H9 (cell line): ENCODE measurements at places on chromosomes 11 and 22.

- DNase-seq = no peak
Observed at GRCh38 chr22:21650823-21651520, 8.9 kb downstream of the SDF2L1 start.

DNA sequence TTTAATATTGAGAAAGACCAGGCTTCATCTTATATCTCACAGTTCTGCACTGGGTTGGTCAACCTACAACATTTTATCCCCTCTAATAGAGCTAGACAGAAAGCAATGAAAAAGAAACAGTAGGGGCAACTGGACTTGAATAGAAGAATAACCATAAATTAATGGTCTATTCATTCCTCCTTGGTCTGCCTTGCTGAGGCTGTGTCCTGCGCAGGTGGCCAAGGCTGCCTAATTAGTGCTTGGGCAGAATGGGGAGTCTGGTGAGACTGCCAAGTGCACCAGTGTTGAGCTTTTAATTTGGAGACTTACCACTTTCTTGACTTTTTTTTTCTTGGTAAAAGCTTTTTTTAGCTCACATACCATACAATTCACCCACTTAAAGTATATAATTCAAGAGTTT lies 35.0 kb upstream of the SPON1 start:
- no peak for DNase-seq

DNA sequence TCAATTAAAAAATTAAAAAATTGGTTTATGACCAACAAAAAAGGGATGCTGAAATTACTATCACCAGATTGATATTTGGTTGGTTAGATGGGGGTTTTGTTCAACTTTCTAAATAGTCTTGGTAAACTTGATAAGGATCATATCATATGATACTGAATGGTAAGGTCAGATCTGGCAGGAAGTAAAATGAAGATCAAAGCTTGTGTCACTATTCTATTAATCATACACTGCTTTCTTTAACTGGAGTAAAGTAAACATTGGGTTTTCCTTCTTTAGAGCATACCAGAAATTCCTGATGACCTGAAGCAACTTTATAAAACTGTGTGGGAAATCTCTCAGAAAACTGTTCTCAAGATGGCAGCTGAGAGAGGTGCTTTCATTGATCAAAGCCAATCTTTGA lies 40.2 kb downstream of the RRM1 start:
- no peak for DNase-seq

DNA sequence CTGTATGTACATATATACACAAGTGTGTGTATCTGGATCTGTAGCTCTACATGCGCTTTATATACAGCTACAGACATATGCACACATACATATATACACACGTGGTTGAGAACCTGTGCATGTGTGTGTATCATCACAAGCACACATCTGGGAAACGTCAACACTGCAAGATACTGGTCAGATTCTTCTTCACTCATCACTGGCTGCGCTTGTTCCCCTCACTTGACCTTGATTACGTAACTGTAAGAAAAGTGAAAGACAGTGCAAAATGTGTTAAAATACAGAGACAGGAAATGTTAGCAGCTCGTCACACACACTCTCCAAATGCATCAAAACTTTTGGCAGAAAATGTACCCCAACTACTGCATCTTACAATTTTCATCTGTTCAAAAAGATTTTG lies 51.9 kb upstream of the MN1 start:
- DNase-seq = no peak

- no peak for DNase-seq
Observed at GRCh38 chr11:10394229-10395101, 60.6 kb upstream of the AMPD3 start.

DNA sequence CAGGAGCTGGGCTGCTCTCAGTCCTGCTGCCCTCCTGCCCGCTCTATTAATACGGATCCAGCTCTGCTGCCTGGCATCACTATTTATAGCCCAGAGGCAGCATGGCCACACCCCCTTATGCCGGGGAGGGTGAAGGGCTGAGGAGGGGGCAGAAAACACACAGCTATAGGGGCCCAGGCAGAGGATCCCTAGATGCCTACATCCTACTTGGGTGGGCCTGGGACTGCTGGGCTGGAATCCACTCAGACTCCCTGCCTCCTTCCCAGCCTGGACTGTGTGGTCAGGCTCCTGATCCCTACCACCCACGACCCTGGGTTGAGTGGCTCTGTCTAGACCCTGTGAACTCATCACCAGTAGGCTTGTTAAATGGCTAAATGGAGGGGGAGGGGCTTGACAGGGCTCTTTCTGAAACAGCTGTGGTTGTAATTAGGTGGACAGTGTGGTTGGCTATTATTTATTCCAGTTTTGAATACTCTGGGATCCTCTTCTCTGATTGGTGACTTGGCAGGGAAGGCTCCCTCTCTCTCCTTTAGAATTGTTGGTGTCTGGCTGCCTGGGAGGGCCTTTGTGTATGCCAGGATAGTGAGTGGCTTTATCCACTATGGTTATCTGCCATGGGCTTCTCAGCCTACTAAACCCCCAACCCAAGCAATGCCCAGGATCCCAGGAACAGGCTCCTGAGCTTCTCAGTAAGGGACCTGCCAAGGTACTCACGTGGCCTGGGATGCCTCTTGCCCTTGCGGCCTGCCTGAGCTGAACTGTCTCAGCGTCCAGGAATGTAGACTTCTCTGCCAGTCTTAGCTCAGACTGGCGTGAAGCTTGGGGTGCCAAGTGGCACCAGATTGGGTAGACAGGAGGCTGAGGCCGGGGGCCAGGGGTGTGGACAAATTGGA lies 15.2 kb downstream of the PHLDB1 start:
- no peak for DNase-seq

GRCh38 chr11:84634309-84634708 lies 992.8 kb downstream of the DLG2 start:
- no peak for DNase-seq

DNA sequence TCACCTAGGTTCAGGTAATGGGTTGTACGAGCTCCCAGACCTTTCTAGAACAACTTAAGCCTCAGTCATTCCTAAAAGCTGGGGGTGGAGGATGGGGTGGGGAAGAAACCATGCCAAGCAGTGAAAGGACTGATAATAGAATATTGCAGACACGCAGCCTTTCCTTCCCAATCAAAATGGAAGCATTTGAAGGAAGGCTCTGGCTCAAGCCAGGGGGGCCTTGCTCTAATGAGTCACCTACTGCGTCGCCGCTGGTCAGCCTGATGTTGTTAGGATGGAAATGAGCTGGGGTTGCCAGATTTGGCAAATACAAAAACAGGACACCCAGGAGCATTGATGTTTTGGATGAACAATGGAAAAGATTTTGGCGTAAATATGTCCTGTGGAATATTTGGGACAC lies 6.2 kb downstream of the SYT12 start:
- no peak for DNase-seq

GRCh38 chr11:32400670-32401369 lies 34.5 kb downstream of the WT1 start:
- DNase-seq = no peak

DNA sequence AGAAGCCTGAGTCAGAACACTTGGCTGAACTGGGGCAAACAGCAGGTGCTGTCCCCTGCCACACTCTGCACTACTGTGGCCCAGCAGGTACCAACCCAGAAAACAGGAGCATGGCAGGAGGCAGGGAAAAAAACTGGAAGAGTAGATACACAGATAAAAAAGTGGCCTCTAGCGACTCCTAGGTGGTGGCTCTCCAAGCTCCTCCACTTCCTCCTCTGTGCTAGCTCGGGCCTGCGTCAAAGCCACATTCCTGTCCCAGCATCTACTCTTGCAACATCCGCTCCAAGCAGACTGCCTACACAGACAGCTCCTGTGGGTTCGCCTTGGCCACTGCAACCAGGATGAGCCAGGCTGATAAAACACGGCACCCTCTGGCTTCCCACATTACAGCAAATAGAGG lies 6.9 kb downstream of the OR8B12 start:
- peak; percentile 93 for DNase-seq

- no peak for DNase-seq
Observed at GRCh38 chr11:115333949-115334348, 170.3 kb downstream of the CADM1 start.

- no peak for DNase-seq
Observed at GRCh38 chr11:98358551-98358950, 662.2 kb upstream of the CNTN5 start.

DNA sequence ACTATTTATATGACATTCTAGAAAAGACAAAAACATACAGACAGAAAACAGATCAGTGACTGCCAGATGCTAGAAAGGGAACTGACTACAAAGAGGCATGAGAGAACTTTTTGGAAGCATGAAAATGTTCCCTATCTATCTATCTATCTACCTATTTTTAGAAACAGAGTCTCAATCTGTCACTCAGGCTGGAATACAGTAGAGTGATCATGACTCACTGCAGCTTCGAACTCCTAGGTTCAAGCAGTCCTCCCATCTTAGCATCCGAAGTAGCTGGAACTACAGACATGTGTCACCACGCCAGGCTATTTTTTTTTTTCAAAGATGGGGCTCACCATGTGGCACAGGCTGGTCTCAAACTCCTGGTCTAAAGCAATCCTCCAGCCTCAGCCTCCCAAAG lies 6.9 kb downstream of the SBF2 start:
- no peak for DNase-seq

DNA sequence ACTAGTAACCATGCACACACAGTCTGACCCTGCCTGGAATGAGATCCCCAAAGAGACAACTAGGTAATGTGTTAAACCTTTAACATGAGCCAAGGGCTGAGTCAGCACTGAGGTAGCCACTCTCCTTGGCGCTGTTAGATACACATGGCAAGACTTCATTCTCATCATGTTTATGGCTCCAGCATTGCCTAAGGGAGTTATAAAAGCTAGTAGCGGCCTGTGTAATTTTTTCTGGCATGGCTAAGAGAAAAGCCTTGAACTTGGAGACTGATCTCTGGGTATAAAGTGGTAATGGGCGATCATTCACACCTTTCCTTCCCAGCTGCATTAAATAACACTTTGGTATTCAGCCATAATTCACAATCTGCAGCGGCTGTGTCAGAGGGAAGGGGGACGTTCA lies 779.7 kb upstream of the LRRC4C start:
- no peak for DNase-seq

- no peak for DNase-seq
Observed at GRCh38 chr22:32776397-32776796, 25.1 kb upstream of the TIMP3 start.

GRCh38 chr22:41780746-41781505 lies 19.6 kb upstream of the CCDC134 start:
- no peak for DNase-seq

DNA sequence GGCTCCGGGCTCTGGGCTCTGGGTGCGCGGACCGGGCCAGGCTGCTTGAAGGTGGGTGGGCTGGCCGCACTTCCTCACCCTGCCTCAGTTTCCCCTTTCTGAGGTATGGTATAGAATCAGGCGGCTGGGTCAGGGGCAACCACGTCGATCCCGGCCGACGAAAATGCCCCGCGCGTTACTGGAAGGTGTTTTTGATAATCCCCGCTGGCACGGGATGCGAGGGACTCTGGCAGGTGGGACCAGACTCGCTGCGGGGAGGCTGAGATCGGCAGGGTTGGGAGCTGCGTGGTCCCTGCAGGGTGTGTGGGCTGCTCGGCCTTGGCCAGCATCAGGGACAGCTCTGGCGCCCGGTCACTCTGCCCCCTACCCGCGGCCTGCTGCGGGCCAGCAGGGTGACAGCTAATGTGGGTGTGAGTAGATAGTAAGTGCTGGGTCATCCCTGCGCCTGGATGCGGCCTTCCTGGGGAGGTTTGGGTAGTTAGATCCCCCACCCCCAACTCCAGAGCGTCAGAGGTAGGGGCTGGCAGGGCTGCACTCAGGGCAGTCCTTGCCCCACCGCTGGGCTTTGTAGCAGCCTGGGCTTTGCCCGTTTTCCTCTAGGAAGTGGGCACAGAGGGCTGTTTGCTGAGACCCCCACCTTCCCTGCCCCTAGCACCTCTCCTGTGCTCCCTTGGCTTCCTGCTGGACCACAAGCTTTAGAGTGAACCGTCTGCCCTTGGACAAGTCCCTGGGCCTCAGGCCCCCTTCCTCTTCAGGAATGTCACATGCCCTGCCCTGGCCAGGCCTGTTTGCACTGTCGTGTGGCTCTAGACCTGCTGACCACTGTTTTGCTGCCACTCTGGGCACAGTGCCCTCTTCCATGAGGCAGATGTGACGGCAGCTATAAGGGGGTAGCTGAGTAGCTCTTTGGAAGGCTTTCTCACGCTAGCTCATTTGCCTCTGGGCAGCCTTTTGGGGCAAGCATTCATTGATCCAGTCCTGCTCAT lies 579 bp downstream of the TANGO2 start:
- no peak for DNase-seq

DNA sequence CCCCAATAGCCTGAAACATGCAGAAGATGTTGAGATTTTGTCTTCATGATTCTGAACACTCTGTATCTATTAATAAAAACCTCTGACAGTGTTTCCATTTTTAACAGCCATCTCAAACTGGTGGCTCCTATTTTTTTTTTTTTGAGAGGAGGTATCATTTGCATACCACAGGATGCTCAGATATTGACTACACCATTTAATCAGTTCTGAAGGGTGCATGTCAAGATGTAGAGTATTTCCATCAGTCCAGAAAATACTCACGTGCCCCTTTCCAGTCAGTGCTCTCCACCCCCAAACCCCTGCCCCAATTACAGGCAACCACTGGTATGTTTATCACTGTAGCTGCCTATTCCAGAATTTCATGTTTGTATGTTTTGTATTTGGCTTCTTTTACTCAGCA lies 85.3 kb upstream of the SORL1-AS1 start:
- no peak for DNase-seq

DNA sequence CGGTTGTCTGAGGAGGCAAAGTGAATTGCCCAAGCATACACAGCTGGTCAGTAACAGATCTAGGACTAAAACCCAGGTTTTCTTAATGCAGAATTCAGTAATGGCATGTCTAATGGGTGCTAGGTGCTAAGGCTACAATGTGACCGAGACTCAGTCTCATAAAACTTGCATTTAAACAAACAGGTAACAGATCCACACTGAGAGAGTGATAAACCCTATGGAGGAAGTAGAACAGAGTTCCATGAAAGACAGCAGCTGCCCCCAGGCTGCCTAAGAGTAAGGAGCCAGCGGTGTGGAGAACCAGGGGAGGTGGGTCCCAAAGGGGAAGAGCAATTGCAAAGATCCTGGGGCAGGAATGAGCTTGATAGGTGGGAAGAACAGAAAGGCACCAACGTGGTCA lies 27.3 kb downstream of the MMP13 start:
- no peak for DNase-seq

GRCh38 chr22:40813912-40814315 lies 5.2 kb downstream of the SLC25A17 start:
- DNase-seq = no peak

DNA sequence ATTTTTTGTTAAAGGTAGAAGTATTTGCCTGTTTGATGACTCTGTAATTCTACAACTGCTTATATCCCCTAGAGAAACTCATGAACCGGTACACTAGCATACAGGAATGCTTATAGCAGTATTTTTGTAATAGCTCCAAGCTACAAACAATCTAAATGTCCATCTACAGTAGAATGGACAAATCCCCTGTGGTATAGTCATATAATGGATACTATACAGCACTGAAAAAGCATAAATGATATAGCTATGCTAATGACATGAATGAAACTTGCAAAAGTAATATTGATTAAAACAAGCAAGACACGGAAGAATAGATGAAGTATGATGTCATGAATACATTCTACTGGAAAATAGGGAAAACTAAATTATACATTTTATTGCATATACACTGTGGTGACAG lies 142.9 kb downstream of the CEP164 start:
- no peak for DNase-seq
